RCC 7860 (cell line): ENCODE measurements at places on chromosomes 1 and 21.

GRCh38 chr1:169025412-169025811 lies 81.1 kb upstream of the ATP1B1 start:
- DNase-seq, result peak; percentile 52

DNA sequence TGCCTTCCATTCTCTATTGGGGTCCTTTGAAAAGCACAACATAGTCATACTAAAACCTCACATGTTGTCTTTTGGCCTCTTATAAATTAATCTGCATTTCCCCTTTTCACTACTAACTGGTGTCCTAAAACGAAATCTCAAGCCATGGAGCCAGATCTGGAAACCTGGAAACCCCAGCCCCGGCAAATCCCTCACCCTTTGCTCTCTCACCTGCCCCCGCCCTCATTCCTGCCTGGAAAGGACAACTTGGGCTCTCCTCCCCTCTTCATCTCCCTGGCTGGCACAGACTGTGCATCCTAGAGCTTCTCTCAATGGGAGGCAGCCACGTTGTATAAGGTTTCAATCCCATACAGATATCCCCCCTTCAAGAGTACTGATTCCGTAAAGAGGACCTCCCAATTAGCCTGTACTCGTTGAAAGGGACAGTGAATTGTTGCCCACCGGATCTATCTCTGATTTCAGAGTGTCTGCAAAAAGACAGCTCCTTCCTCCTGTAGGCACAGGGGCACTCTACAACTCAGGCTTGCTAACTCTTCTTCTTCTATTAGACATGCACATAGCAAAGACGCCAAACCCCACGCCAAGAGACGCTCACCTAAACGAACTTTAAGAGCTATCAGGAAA lies 1.4 kb downstream of the DUSP10 start:
- DNase-seq, result no peak

- no peak for DNase-seq
Measured at GRCh38 chr21:45012662-45013259, 61.6 kb upstream of the ADARB1 start.

DNA sequence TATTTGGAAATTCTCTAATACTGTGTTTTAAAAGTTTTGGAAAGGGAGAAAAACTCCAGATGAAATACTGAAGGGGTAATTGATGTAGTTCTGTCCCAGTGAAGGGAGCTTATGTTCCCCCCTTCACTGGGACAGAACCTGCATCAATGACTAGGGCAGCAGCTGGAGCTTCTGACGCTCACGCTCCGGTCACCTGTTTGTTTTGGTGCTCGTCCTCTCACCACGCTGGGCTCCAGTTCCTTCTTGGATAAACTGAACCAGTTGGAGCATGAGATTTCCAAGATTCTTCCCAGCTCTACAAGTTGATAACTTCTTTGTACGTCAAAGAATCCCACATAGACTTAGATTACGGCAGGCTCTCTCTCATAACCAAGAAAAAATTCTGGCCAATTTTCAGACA lies 51.4 kb upstream of the HNRNPU start:
- DNase-seq, result no peak

GRCh38 chr1:68346188-68346808 lies 103.5 kb downstream of the RPE65 start:
- DNase-seq, result no peak

GRCh38 chr21:45313682-45314081 lies 26.0 kb upstream of the POFUT2 start:
- DNase-seq, result no peak

- DNase-seq, result no peak
Measured at GRCh38 chr1:22449636-22450035, 2.0 kb upstream of the ZBTB40 start.

GRCh38 chr1:206734499-206735142 lies 36.0 kb upstream of the IL19 start:
- DNase-seq, result no peak

- no peak for DNase-seq
Measured at GRCh38 chr1:152009691-152010090, 16.0 kb upstream of the S100A10 start.

GRCh38 chr1:31675161-31675560 lies 28.7 kb downstream of the COL16A1 start:
- DNase-seq, result no peak

DNA sequence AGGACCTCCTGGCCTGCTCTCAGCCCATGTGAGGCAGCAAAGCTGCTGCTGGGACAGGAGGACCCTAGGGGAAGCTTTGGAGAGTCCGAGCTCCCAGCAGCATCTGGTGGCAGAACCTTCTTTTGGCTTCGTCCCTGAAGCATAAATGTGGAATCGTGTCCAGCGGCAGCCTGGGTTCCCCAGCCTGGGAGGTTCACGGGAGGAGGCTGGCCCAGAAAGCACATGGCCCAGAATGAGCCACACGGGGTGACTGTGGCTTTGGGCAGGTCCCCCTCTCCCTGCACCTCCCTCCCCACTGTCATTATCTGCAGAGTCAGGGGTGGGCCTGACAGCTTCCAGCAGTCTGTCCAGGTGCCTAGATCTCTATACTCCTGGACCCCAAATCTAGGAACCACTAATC lies 318.1 kb upstream of the VAMP3 start:
- no peak for DNase-seq

DNA sequence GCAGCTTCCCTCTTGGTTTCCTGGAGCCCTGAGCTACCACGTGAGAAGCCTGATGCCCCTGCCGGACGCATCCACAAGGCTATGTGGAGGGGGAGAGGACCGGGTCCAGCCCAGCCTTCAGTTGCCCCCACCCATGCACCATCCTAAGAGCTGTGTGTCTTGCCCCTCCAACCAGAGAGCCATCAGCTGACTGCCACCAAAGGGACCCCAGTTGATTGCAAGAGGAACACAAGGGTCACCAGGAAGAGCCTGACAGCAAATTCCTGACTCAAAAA lies 81.5 kb downstream of the GLIS1 start:
- DNase-seq, result no peak

- no peak for DNase-seq
Measured at GRCh38 chr21:31497914-31498313, 153.9 kb upstream of the TIAM1 start.

- DNase-seq, result no peak
Measured at GRCh38 chr1:22142315-22143064, 407 bp downstream of the WNT4 start.
